ENCODE measurements at places on chromosomes 3 and 15.
A peak's percentile ranks its signal among the peaks of the same experiment; 100 is the strongest.

- peak; percentile 88 for DNase-seq
Measured at GRCh38 chr15:52780172-52780980, 9.8 kb downstream of the ONECUT1 start.

DNA sequence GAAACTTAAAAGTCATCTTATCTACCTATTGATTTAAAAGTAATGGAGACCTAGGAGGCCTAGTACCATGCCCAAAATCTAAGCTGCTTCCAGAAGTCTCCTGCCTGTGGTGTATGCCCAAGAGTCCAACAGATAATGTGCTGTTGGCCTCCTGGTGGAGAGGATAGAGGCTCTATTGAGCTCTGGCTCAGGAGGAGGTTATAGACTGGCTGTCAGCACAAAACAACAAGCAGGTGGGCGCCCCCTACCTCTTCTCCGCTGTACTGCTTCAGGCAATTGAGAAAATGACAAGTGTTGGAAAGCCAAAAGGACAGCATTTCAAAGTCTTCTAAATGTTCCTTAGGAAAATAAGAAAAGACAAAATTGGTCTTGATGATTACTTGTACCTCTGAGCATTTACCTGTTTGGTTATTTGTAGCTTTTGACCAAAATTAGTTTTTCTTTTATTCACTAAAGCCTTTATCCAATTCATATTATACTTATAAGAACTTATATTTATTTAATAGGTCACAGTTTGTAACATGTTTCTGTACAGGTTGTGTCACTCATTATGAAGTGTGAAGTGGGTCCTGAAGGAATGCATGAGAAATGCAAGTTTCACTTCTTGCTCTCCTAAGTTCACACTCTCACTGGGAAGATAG, 17.2 kb upstream of the GNB5 start:
- peak; percentile 69 for DNase-seq

DNA sequence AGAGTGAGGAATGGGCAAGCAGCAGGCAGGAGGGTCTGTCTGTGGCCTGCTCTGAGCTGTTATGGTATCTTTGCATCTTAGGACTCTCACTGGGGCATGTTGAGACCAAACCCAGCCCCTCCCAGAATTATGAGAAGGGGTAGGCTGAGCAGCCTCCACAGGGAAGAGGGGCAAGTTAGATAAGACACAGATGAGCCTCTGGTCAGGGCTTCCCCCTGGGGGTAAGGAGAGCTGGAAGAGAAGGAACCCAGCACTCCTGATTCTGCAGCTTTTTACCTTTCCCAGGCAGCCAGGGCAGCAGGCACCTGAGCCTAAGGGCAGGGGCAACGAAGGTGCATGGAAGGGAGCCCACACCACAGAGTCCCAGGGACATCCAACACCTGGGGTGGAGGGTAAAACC, 19.3 kb downstream of the DUOX1 start:
- no peak for DNase-seq

DNA sequence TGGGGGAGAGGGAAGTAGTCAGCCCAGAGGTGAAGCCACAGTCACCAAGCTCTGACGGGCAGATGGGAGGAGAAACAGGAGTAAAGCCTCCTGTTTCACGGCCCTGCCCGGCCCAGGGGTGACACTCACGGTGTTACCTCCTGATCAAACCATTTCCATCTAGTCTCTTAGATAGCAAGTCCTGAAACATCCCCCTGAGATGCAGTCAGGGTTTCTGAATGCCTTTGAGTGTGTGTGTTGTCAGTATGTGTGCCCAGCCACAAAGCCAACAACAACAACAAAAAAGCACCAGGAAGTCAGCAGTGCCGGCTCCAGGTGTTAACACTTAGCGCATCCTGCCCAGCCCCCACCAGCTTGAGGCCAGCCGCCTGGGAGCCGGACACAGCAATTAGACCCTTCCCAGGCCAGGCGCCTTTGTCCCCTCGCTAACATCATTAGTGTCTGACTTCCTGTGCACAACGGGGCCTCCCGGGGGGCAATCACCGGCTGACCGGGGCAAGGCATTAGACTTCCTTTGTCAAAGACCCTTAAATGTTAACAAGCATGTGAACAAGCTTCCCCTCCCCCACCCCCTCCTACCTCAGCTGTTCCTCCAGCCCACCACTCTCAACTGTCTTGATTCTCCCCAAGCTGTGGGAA, 34.5 kb downstream of the IL17RD start:
- peak; percentile 33 for DNase-seq

DNA sequence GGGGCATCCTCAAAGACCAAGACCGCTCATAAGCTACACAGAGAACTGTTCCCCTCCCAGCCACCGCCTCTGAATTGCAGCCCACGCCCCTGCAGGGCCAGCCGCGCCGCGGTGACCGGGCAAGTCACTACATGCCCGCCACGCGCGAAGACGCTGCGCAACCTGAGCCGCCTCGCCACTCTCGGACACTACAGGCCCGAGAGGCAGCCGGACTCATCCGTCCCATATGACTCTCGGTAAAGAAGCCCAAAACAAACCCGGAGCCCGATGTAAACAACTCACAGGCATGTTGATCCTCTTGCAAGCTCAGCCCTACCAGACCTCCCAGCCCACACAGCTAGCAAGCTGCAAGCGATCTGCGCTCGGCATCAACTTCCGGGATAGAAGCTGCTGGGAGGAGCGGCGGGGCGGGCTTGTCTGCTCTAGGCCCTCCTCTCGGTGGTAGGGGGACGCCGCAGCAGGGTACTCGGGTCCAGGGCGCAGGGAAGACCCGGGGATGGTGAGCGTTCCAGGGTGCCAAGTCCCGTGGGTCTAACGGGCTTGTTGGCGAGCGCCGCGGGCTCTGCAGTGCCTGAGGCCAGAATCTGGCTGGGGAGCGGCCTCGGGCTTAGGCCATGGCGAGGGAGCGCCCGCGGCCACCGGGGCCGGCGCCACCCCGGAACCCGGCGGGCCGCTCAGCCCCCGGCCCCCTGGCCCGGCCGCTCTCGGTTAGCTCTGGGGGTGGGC, at the start of gene RPS27L:
Gene RPS27L, minus strand, starts transcription at position 360 of the 726 bp plus-strand sequence. Its CDS starts 72 bp downstream, at position 288.
- DNase-seq = peak; percentile 96
